Stimulated activated CD8-positive, alpha-beta memory T cell treated with anti-CD3 and anti-CD28 coated beads, Interleukin-7, amount 100 ng/mL, for 48 hours (primary cell): ENCODE measurements at places on chromosomes 1 and 21.

DNA sequence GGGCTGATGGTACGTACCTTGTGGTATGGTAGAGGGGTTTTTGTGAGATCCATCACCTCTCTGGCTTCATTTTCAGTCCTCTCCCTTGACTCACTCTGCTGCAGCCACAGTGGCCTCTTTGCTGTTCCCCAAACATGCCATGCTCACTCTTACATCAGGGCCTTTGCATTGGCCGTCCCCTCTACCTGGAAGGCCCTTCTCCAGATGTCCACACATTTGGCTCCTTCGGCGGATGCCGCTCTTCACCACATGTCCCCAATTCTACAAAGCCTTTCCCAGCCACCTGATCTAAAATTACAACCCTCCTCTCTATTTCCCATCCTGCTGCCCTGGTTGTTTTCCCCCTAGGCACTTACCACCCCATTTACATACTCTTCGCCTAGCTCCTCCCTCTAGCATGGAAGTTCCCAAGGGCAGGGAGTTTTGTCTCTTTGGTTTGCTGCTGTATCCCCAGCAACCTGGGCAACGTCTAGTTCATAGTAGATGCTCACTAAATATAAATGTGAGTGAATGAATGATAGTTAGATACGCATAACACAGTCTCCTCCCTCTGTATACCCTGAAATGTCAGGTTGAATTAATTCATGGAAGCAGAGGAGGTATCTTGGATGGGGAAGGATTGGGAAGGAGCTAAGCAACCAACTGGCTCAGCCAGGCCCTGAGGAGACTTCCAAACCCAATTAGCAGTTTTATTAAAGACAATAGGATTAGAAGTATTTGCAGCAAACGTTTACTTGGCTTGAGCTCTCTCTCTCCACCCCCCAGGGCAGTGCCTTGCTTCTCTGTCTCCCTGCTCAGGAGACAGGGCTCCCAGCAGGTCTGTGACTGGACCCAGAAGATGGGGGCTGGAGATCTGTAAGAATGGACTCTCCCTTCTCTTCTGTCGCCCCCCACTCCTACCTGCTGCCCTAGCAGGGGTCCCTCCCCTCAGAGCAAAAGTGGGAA is 264.2 kb downstream of the GRIK3 start:
- DNase-seq: no peak

GRCh38 chr1:224852901-224853568 is 76.4 kb upstream of the DNAH14 start:
- no peak for DNase-seq

- DNase-seq: no peak
These were observed 4.2 kb downstream of the GLIS1 start for GRCh38 chr1:53734650-53735211.

- DNase-seq: no peak
These were observed 18.2 kb downstream of the SCCPDH start for GRCh38 chr1:246742396-246742795.

GRCh38 chr1:226309398-226310244 is 657 bp upstream of the LIN9 start:
- no peak for DNase-seq

DNA sequence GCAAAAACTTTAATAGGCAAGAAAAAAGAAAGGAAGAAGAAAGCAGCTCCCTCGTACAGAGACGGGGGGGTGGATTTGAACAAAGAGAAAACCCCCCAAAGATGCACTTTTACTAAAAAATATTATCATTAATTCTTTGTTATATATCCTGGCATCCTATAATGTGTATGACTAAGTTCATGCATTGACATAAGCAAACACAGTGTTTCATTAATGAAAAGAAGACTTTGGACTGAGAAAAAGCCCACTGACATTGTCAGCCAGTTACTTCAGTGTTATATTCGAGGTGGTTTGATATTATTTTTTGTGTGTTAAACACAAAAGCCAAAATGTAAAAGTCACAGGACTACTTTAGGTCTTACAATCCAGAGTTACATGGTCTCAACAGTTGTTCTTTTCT is 110.1 kb upstream of the DPYD start:
- DNase-seq: no peak

DNA sequence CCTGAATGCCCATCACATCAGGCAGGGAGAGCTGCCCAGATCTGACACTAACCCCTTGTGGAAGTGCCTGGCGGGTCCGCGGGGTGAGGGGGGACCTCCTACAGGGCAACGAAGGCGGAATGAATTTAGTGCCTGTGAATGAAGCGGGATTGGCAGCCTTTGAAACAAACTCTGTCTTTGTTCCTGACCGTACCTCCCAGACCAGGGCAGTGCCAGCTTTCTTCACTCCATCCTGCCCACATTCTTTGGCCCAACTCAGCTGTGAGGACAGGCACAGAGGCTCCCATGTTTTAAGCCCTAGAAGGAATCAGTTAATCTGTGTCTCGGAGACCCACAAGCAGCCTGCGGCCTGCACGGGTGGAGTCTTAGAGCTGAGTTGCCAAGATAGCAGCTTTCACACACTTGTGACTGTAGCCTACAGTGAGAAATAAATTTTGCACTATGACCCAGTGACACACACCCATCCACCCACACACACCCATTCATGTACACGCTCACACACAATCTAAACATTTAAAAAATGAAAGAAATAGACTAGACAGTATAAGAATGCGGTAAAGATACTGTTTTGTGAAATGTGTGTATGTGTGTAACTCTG is 60.1 kb upstream of the USP24 start:
- DNase-seq: no peak

DNA sequence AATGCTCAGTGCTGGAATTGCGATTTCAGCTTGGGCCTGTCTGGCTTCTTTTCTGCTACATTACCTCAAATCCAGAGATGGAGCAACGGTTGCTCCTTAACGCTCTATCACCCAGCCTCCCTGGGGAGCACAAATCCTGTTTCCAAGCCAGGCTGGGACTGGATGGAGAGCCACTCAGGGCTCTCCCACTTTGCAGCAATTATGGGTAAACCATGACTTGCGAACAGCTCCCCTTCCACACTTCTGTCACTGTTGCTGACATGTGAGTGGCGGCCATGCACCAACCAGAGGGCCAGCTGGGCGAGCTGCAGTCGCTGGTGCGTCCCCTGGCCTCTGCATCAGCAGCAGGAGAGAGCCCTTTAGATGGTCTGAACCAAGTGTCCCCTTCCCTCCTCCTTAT is 65.1 kb upstream of the RAB4A start:
- DNase-seq: no peak

GRCh38 chr1:52348704-52349300 is 17.2 kb downstream of the CC2D1B start:
- DNase-seq: no peak

DNA sequence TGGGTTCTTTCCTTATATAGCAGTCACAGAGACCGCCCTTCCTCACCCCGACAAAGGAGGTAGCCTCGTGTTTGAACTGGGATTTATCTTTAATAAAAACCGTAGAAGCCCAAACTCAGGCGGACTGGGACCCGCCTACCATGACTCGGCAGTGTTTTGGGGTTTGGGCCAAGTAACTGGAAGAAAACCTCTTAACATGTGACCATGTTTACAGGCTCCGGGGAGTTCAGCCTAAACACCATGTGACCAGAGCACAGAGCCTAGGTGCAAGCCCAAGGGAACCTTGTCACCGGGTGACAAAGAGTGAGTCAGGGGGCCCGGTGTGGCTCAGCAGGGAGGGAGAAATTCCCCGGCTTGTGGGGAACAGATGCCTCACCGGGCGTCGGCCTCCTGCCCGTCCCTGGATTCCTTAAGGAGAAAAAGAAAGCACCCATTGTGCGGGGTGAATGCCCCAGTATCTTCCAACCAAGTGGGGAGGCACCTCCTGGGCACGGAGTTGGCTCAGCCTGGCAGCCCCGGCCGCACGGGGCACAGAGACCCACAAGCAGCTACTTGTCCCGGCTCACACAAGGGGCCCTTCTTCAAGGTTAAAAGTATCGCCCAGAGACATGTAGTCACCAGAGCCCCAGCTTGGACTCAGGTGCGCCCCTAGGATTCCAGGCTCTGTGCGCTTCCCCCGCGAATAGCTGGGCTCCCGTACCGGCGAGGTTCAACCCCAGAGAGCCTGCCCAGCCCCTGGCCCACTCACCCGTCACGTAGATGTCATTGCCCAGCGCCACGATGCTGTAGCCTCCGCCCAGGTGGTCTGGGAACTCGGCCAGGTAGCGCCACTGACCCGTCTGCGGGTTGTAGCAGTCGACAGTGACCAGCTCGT is 1.4 kb downstream of the KLHL21 start:
- peak; percentile 88 for DNase-seq

DNA sequence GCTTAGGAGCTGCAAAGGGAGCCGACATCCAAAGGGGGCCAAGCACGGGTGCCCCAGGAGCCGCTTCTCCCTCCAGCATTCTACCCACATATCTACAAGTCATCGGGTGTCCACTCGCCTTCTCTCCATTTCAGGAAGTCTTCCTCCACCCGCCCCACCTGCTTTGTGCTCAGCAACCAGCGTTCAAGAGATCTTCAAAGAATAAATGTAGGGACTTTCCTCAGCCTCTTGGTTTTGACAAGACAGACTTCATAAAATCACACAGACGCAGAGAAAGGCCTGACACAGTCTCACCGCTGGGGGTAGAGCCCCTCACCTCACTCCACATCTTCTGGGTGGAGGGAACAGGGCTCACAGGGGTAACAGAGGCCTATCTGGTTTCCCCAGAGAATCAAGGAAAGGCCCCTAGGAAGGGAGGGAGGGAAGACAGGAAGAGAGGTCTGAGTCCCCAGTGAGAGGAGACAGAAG is 49.5 kb downstream of the SSBP3 start:
- DNase-seq: no peak

DNA sequence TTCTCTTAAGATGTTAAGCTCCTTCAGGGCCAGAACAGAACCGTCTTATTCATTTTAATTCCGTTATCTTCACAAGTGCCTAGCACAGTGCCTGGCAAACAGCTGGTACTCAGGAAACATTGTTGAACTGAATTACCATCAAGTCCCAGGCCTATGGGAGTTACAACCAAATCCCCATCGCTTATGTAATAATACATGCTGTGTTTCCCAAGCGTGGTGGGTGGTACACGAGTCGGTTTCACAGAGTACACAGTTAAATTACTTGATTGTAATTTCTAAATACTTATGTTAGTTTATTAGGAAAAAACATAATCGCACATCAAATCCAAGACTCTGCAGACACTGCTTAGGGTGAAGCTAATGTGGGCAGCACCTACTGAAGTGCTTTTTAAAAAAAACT is 1.0 kb downstream of the ANGEL2 start:
- DNase-seq: no peak

DNA sequence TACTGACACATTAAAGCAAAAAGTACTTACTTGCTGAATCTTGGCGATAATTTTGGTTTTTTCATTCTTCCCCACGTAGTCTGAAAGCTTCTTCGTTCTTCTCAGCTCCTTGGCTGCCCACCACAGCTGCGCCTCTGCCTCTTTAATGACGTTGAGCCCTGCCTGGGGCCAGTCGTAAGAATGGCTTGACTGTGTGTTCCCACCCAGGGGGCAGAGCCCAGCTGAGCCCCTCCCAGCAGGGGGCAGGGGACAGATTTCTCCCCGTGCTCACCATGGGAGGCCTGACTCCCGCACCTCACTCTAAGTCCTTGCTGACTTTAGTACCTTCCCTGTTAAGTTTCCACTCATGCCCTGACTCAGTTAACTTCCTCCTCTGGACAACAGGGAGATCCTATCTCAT is 9.0 kb downstream of the CFAP298 start:
- DNase-seq: no peak

GRCh38 chr1:9278116-9278515 is 14.6 kb upstream of the SPSB1 start:
- DNase-seq: no peak

DNA sequence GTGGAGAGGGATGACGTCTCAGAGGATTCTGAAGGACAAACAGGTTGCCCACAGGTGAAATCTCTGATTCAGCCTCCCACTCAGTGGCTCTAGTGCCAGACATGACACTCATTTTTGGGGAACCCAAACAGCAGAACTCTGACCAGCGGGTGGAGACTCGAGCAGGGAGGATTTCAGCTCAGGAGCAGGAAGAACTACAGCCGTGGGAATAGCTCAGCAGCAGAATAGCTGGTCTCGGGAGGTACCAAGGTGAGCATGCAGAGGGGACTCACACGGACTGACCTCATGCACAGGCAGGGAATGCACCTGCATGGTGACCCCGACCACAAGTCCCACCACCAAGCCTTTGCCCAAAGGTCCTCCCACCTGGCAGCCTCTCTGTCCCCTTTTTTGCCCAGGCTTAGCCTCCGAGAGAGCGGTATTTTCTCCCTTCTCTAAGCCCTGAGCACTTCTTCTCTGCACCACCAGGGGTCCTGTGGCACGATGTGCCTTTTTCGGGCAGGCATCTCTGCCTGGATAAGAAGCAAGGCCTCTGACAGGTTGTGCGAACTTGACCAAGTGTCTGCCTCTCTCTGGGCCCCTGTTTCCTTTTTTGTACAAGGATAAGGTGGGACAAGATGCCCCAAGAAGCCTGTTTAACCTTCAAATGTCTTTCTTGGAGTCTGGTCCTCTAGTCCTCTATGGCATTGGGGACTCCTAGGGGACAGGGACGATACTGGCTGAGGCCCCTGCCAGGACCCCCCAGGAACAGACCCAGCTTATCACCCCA is 8.8 kb upstream of the FGR start:
- DNase-seq: peak; percentile 46

- DNase-seq: no peak
These were observed 834.0 kb upstream of the TMPRSS15 start for GRCh38 chr21:19237608-19238007.

DNA sequence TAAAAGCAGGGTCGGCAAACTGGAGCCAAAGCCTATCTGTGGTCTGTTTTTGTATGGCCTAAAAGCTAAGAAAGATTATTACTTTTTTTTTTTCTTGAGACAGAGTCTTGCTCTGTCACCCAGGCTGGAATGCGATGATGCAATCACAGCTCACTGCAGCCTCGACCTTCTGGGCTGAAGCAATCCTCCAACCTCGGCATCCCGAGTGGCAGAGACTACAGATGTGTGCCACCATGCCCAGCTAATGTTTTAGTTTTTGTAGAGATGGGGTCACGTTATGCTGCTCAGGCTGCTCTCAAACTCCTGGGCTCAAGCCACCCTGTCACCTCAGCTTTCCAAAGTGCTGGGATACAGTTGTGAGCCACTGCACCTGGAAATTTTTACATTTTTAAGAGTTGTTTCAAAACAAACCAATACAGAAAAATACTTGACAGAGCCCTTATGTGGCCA is 6.5 kb upstream of the GLRX2 start:
- DNase-seq: no peak

DNA sequence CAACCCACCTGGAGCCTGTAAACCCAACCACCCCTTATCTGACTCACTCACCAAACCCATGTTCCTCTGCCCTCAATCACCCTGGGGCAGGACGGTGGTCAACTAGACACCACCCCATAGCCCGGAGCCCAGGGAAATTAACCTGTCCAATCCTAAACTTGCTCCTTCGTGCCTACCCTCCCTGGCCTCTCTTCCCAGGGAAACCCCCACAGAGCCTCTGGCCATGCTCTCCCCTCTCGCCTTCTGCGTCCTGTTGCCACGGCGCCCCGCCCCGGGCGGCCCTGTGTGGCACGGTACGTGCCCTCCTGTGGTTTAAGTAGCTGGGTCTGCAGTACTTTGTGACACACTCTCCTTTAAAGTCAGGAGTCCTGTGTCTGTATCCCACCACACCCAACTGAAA is 4.0 kb upstream of the FTCD start:
- DNase-seq: no peak

- DNase-seq: no peak
These were observed 5.3 kb upstream of the MAP3K7CL start for GRCh38 chr21:29125191-29125590.

GRCh38 chr1:27136998-27137542 is 17.9 kb downstream of the SLC9A1 start:
- DNase-seq: peak; percentile 58

GRCh38 chr1:10957133-10957532 is 55.3 kb upstream of the TARDBP start:
- no peak for DNase-seq
